ENCODE measurements at places on chromosomes 16 and 17.

DNA sequence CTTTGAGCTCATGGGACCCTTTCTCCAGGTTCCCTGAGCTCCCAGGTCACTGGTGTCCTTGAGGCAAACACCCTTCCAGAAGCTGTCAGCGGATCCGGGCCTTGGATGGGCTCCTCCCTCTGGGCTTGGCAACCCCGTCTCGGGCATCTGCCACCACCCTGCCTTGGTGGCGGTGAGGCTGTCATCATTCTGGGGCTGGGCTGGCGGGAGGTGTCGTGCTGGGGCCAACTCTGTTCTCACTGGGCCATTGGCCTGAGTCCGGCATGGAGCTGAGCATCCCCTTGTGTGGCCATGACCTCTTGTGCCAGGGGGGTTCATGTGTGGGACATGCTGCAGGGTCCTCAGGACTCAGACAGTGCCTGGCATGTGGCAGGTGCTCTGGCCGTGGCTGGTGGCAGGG is 197.6 kb downstream of the LAT start:
- DNase-seq: no peak

GRCh38 chr17:79941088-79942010 is 94.3 kb downstream of the TBC1D16 start:
- no peak for DNase-seq

DNA sequence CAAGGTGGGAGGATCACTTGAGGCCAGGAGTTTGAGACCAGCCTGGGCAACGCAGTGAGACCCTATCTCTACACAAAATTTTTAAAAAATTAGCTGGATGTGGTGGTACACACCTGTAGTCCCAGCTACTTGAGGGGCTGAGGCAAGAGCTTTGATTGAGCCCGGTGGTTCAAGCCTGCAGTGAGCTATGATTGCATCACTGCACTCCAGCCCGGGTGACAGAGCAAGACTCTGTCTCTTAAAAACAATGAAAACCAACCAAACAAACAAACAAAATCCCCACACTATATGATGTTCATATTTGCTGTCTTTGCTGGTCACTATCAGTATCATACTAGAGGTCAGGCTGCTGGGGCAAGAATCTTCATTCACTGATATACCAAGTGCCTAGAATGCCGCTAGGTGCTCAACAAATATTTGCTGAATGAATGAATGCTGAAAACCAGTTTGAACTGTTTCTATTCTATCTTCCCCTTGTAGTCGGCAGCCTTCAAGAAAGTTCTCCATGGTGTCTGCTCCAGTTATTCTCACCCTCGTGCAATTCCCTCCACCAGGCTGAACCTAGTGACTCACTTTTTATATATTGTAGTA is 127.0 kb downstream of the IRX3 start:
- DNase-seq: no peak

- no peak for DNase-seq
These were observed 40.6 kb upstream of the CDH1 start for GRCh38 chr16:68696514-68696913.

DNA sequence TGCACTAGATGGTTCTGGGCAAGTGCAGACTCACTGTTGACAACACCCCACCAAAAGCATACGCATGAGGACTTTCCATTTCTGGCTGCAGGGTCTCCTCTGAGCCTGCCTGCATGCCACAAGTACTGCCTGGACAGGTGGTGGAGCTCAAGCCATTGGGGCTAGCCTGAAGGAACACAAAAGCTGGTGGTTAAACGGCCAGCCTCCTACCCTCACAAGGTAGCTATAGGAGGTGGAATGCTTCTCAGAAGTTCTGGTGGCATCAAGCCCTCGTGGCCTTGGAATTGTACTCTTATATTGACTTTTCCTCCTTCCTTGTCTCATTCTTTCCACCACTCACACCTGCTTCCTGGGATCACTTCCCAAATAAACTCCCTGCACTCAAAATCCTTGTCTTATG is 56.6 kb upstream of the BCAR1 start:
- DNase-seq: no peak
